ENCODE measurements at places on chromosomes 6 and 20. TPM values are rescaled to one million over a fixed set of nuclear protein-coding genes. Genes with fewer than 3 reads are reported as not detected.

The CDKN1A gene
- 10.1 TPM for polyA plus RNA-seq

The ECT2L gene
- polyA plus RNA-seq: 0.51 TPM

The PSORS1C2 gene
- polyA plus RNA-seq: not detected

The SNAI1 gene
- 15.2 TPM for polyA plus RNA-seq

The ZNF133 gene
- 35.4 TPM for polyA plus RNA-seq

The MTFR2 gene
- 1.9 TPM for polyA plus RNA-seq

The HSPA12B gene
- 15.9 TPM for polyA plus RNA-seq

The MDC1 gene
- polyA plus RNA-seq: 52.8 TPM

The SIRPB1 gene
- 1.5 TPM for polyA plus RNA-seq

The SOX18 gene
- polyA plus RNA-seq: 10.5 TPM

The LRFN2 gene
- polyA plus RNA-seq: 1.3 TPM

The B4GALT5 gene
- polyA plus RNA-seq: 46.2 TPM

Measured in left renal cortex interstitium (tissue), 4 donors.